Hepatocyte (in vitro differentiated cells): ENCODE measurements at places on chromosomes 1 and 21. TPM values are rescaled to one million over a fixed set of nuclear protein-coding genes. Genes with fewer than 3 reads are reported as not detected.

DUSP23 gene
- 17.2 and 22.8 TPM in 2 replicates for total RNA-seq

CYP4A22 gene
- 0.83 and 2.6 TPM in 2 replicates for total RNA-seq

GRCh38 chr1:114314098-114314497 is 160.4 kb upstream of the SYT6 start:
- no peaks in the 10 kb centered on the region for H3K36me3 ChIP-seq
- no peaks in the 10 kb centered on the region for H3K4me1 ChIP-seq
- H3K4me3 ChIP-seq: no peak overlapping the region
- no peak for DNase-seq
- no peak overlapping the region for H3K27ac ChIP-seq

DNA sequence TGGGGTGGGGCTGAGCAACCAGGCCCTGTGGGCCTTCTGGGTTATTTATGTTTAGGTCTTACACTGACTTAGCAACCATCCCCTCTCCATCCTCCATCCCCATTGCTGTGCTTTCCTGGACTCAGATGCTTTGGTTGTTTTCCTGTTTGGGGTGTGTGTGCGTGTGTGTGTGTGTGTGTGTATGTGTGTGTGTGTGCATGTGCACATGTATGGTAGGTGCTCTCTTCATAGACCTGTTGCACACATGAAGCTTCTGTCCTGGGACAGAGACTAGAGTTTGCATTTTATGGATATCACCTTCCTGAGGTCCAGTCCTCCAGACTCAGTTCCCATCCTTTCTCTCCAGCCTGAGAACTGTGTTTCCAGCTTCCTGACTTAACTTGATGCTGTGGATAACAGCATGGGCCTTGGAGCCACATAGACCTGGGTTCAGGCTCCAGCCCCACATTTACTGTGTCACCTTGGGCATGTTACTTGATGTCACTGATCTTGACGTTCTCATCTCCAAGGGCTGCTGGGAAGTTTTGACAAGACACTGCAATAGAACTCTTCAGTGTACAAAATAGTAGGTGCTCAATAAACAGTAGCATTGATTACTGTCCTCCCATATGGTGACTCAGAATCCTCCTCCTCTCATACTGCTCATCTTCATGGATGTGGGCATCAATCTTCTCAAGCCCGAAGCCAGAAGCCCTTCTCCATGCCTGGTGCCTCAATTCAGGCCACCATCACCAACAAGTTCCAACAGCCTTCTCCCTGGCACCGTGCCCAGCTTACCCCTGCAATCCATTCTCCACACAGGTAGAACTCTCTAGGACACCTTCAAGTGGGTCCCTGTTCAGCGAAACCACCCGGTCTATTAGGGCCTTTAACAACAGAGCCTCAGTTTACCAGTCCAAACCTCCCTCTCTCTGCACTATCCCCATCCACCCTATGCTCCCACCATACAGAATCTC is 181.8 kb upstream of the EDN2 start:
- H3K27ac ChIP-seq: peak overlapping the region; percentile 68
- DNase-seq: no peak
- no peaks in the 10 kb centered on the region for H3K36me3 ChIP-seq
- peaks cover 12% of the 10 kb centered on the region for H3K4me1 ChIP-seq

GRCh38 chr1:214367841-214368240 is 86.9 kb downstream of the SMYD2 start:
- no peak for DNase-seq
- no peak overlapping the region for H3K27ac ChIP-seq
- H3K4me1 ChIP-seq: peaks cover 5% of the 10 kb centered on the region
- no peaks in the 10 kb centered on the region for H3K27me3 ChIP-seq
